ENCODE measurements at places on chromosomes 4 and X.

DNA sequence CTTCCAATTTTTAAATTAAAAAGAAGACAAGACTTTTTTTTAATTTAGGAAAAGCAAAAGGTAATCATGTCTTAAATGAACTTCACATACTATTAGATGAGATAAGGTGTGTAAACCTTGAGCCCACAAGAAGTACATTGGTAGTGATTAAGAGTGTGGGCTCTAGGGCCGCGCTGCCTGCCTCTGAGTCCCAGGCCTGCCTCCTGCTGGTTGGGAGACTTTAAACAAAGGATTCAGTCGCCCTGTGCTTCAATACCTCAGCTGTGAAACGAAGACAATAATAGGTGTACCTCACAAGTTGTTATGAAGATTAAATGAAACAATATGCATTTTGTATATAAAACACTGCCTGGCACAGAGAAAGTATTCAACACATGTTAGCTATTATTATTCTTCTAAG, 95.9 kb upstream of the MYOZ2 start:
- DNase-seq: no peak

- DNase-seq: no peak
Observed at GRCh38 chrX:2416851-2417604, 83.7 kb downstream of the DHRSX start.

GRCh38 chr4:73917081-73917501, 47.9 kb downstream of the CXCL1 start:
- no peak for DNase-seq

DNA sequence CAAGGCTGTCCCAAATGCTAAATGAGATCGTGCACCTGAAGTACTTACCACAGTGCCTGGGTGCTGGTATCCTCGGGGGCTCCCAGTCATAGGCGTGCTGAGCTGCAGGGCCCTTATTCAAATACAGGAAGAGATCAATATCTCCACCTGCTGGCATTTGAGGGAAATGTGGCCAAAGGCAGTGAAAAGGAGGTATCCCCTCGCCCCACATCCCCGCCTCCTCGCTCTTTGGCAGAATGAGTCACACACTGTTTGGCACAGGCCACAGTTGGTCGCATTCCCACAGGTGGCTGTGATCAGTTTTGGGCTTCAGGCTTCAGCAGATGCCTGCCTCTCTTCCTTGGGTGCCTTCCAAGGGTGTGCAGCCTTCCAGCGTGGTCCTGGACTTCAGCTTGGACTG, 28.4 kb downstream of the ZNF185 start:
- DNase-seq: peak; percentile 18

DNA sequence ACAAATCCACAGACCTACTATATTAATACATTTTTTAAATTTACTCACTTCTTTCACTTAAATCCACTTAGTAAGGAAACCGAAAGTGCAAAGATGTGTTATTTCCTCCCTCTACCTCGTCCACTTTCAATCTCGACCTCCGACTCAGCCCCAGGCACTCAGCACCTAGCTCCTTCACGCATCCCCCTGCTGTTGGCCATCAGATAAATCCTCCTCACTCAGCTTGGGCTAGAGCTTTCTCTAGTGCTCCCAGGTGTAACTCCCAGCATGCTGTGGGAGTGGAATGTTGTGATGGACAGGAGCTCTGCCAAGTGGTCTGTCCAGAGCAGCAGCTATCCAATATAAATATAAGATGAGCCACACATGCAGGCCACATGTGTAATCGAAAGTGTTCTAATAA, 26.7 kb upstream of the TEC start:
- no peak for DNase-seq

DNA sequence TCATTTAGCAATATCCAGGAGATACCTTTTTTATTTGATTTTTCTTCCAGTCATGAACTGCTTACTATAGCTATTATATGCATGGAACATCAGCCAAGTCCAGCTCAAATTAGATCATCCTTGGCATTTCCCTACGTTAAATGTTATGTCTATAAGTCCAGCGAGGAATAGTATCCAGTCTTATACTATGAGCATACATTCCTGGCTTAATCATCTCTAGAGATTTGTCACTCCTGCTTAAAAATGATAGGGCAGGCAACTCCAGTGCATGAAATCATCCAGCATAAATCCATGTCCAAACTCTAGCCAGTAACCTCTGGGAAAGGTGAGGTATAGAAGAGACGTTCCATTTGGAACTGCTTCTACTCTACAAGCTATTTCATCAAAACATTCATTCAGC, 126.7 kb upstream of the VCX2 start:
- no peak for DNase-seq

DNA sequence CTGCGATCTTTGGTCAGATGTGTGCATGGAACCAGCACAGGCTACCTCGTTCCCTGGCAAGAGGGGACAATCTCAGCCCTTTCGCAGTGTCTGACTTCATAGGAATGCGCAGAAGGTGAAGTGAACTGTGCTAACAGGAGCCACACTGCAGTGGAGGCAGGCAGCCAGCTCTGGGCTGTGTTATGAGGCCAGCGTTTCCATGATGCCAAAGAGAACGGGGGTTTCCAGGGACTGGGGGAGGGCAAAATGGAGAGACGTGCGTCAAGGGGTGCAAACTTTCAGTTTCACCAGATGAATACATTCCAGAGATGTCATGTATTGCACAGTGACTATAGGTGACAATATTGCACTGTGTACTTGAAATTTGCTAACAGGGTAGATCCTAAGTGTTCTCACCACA, 30.4 kb downstream of the CLDN34 start:
- no peak for DNase-seq

DNA sequence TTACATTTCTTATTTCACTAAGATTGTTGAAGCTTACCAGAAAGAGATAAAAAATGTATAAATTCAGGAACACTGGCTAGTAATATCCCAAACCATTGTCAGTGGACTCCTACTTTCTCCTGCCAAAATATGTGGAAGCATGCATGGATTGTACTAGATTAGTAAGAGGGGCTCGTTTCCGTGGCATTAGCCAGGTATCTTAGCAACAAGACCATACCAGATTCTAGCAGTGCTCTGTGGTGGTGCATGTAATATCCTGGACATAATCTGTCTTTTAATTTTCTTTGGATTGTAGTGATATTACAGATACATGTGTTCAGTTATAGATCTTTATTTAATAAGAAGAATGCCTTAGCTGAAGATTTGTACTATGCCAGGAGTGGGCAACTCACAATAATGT, 371.9 kb upstream of the PITX2 start:
- DNase-seq: no peak

GRCh38 chr4:24657768-24658617, 73.6 kb upstream of the DHX15 start:
- peak; percentile 1 for DNase-seq

GRCh38 chrX:120426599-120426998, 42.5 kb downstream of the LAMP2 start:
- DNase-seq: no peak

DNA sequence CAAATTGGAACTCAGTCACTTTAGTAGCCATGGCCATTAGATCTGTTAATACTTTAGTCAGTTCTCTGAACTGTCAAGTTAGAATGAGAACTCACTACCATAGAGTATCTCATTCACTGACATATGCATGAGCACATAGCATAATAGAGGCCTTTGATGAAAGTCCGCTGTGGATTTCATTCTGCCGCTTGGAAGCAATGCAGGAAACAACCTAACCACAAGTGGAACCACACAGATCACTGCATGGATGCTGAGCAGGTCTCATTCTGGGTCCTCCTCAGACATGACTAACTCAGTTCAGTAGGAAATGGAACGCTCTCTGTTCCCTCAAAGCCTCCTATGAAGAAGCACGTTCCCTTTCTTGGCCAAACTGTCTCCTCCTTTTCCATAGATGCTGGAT, 1624.8 kb upstream of the TENM3 start:
- no peak for DNase-seq

- DNase-seq: no peak
Observed at GRCh38 chr4:101122019-101122418, 225.3 kb downstream of the PPP3CA start.

GRCh38 chr4:77393996-77394395, 211.6 kb upstream of the CXCL13 start:
- peak; percentile 46 for DNase-seq

DNA sequence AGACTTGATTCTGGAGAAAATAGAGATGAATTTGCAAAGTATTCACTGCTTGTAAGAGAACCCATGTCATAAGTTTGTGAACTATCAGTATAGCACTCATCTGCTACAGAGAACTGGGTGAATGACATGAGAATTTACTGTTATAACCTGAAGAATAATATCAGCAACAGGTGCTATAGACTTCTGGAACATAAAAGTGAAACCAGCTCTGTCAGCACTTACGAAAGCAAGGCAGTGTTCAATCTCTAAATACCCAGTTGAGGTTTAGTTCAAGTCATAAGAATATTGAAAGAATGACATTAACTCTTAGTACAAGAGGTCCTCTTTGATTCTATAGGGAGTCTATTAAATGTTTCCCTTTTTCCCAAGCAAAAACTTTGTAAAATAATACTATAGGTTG, 232.9 kb upstream of the ANKRD50 start:
- no peak for DNase-seq

DNA sequence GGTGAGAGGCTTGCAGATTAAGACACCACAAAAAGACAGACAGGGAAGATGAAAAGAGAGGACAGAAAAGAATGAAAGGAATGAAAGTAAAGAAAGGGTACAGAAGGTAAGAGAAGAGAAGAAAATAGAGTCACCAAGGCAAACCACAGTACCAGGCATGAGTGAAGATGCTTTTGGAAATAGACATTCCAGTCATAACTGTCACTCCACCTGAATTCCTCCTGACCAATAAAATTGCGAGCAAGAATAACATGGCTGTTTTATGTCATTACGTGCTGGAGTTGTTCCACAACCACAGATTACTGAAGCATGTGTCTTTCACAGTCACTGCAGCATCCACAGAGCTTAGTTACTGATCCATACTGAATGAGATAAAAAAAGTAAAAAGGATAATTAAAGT, 864.9 kb upstream of the SLIT2 start:
- DNase-seq: no peak

DNA sequence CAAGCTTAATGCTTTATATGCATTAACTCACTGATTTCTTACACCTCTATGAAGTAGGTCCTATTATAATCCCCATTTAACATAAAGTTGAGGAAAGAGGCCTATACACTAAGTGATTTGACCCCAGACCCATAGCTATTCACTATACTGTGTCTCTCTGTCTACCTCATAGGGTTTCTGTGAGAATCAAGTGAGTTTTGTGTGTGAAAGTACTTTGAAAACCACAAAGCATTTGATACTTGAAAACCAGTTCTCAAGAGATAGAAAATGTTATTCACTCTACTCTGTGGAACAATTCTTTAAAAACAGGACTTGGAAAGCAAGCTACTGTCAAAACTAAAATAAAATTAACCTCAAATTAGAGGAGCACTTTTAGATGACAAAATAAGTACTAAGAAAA, 35.0 kb downstream of the SHROOM3 start:
- DNase-seq: no peak

GRCh38 chrX:155215443-155216178, 649 bp upstream of the VBP1 start:
- peak; percentile 44 for DNase-seq

DNA sequence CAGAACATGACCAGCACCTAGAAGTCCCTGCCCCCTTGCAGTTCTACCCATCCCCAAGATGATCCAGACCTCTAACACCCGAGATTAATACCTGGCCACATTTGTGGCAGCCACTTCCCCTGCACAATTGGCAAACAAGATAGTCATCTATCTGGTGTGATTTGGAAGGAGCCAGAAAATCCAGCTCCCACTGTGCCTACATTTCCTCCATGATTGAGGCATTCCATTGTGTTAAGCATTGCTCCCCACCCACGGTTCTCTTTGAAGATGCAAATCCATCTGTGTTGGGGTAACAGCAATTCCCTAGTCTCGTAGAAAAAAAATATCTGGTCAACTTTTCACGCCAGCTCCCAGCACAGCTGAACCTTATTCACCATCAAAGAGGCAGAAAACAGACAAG, 405.0 kb downstream of the BCOR start:
- DNase-seq: no peak

DNA sequence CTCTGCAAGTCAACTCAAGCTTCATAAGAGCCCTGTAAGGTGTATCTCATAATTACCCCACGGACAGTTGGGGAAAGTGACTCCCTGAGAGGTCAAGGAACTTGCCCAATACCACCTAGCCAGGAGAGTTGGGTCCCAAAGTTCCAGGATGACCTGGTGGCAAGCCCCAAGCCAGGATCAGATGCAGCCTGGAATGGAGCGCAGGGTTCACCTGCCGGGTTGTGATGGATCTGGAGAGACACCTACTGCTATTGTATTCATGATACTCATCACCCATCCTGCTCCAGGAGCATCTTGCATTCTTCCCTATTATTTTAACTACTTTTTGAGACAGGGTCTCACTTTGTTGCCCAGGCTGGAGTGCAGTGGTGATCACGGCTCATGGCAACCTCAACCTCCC, 36.1 kb downstream of the ZBTB49 start:
- DNase-seq: no peak

GRCh38 chrX:71659959-71660358, 7.4 kb upstream of the LOC101059915 start:
- no peak for DNase-seq

DNA sequence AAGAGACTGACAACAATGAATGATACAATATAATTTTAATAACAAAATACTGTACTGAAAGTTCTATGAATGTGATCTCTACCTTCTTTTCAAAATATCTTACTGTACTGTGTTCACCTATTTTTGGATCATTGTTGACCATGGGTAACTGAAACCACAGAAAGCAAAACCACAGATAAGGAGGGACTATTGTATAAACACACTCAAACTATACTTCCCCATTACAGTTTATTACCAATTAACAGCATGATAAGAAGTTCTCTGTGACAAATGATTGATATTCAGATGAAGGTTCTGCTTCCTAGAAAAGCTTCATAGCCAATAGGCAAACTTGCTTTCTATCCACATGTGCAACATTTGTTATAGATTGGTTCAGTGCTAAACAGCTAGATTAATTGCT, 50.1 kb downstream of the GABRG1 start:
- DNase-seq: peak; percentile 1

DNA sequence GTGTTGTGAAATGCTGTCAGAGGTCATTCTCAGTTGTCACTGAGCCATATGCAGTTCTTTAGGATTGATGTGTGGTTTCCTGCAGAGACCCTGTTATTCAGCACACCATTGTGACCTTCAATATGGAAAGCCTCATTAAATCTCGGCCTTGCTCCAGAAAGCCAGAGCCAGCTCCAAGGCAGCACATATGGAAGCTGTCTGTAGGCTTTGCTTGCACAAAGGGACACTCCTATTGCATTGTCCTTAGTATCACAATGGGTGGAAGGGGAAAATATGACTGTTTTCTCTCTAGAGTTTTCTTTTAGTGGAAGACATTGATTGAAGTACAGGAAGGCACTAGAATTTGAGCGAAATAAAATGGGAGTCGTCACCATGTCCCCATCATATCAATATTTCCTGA, 179.0 kb downstream of the CEP135 start:
- DNase-seq: no peak

DNA sequence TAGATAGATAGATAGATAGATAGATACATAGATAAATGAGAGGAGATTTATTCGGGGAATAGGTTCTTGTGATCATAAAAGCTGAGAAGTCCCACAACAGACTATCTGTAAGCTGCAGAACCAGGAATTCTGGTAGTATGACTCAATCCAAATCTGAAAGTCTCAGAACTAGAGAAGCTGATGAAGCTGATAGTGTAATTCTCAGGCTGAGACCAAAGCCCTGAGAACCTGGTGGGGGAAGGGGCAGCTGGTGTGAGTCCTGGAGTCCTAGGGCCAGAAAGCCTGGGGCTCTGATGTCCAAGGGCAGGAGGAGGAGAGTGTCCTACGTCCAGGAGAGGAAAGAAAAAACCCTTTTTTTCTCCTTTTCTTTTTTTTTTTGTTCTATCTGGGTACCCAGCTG, 8.0 kb upstream of the BANK1 start:
- DNase-seq: no peak

Data from NCI-H510A treated with DMSO at 0.1 percent for 48 hours (cell line).